ENCODE measurements at places on chromosomes 7 and 10.

DNA sequence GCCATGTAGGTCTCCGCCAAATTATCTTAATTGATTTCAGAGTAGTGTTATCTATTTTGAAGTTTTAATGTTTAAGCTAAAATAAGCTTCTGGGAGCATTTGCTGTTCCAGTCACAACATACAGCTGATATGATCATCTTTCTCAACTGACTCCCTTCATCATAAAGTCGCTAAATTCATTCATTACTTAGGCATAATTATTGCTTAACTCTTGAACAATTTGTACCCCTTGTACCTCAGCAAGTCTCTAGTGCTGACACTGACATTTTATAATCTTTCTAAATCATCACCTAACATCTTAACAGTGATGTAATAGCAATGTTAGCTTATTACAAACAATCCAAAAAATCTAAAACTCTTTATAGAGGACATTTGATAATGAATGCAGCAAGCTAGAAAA lies 54.3 kb upstream of the WNT16 start:
- no peak for DNase-seq

DNA sequence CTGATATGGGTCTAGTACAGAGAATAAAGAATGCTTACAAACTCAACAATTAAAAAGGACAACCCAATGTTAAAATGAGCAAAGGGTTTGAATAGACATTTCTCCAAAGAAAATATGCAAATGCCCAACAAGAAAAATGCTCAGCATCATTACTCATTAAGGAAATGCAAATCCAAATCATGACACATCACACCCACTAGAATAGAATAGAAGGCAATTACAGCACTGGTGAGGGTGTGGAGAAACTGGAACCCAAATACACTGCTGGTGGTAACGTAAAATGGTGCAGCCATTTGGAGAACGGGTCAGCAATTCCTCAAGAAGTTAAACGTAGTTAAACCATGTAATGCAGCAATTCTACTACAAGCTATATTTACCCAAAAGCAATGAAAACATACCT lies 53.8 kb downstream of the KDM7A start:
- DNase-seq, result no peak

- DNase-seq, result no peak
Observed at GRCh38 chr7:20314198-20314597, 16.5 kb upstream of the ITGB8 start.

GRCh38 chr10:16141499-16141898 lies 281.2 kb upstream of the MINDY3 start:
- no peak for DNase-seq

DNA sequence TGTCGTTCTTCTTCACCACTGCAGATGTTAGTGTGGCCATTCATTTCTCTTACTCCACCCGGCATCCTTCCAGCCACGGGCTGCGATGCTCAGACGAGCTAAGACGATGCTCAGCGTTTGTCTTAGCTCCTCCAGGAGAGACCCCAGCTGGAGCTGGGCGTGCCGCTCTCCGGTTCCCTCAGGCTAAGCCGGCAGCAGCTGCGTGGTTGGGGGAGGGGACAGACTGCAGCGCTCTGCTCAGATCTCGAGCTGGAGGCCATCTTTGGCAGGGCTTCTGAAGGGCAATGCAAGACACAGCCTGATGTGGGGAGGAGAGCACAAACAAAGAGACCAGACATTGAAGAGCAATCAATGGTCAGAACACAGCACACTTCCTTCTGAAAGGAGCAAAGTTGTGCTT lies 4.8 kb downstream of the INA start:
- DNase-seq, result no peak

GRCh38 chr10:59324597-59324996 lies 37.8 kb downstream of the FAM13C start:
- DNase-seq, result no peak

- no peak for DNase-seq
Observed at GRCh38 chr7:134679006-134679405, 32.4 kb downstream of the BPGM start.

- DNase-seq, result no peak
Observed at GRCh38 chr7:130897515-130898419, 163.8 kb upstream of the KLF14 start.

GRCh38 chr7:130415006-130415405 lies 25.8 kb downstream of the CEP41 start:
- DNase-seq, result no peak
